ENCODE measurements at places on chromosomes 1 and 21.

GRCh38 chr21:45498646-45499000 is 43.6 kb downstream of the SLC19A1 start:
- no peak for DNase-seq

- no peak for DNase-seq
These were observed 79.3 kb upstream of the ETV3 start for GRCh38 chr1:157217486-157217885.

GRCh38 chr1:92362970-92363369 is 64.1 kb downstream of the RPAP2 start:
- no peak for DNase-seq

DNA sequence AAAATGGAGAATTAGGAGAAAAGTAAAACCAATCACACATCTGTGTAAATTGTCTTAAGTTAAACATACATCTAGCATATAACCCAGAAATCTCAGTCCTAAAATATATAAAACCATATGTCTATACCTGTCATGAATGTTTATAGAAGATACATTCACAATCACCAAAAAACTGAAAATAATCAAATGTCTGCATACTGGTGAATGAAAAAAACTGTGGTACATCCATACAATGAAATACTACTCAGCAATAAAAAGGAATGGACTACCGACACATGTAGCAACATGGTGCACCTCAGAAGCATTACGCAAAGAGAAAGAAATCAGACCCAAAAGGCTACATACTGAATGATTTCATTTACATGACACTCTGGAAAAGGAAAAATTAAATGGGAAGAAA is 47.7 kb upstream of the SEC16B start:
- no peak for DNase-seq

DNA sequence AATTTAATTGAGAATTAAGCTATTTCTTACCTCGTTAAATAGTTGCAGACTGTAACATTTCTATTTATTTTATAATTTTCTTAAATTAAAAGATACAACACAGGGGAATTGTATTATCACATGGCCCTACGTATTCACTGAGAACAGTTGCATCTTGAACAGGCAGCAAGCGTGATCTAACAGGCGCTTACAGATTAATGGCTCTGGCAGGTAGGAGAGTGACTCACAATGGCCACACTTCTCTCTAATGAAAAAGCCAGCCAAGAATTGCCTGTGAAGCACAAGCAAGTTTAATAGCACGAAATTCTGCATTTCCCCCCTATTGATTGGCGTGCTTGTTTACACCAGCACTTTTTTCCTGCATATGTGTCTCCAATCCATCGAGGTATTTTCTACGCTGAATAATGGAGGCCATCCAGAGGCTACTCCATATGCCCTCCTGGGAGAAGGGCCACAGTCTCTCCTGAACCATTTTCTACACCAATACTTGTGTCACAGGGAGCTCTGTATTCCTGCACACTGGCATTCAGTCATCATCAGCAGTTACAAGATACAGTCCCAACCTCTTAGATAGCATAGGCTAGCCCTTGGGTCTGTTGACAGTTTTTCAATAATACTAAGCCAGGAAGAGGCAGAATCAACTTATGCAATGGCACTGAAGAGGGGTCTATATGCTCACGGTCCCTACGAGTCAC is 150.6 kb upstream of the PLD5 start:
- no peak for DNase-seq

DNA sequence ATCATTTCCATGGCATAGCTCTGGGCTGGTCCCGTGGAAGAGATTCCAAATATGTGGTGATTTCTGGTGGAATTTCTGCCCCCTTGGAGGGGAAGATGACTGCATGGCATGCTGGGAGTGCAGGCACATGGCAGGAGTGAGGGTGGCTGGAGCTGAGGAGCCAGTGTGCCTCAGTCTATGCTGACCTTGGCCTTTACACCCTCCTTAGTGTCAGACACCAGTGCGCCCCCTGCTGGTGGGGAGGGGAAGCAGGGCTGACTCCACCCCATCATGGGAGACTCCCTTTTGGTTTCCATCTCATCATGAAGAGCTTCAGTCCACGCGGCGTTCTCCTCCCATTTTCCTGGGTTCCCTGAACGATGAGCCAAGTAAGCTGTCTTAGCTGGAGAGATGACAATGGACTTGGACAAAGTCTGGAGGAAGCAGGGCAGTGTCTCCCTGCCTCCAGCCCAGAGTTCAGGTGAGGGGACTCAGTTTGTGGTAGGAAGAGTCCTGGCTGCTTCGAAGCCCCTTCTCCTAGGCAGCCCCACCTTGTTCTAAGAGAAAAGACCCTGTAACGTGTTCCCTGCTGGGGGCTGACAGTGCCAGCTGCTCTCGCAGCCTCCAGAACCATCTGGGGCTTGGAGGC is 10.3 kb downstream of the ALX3 start:
- peak; percentile 36 for DNase-seq

DNA sequence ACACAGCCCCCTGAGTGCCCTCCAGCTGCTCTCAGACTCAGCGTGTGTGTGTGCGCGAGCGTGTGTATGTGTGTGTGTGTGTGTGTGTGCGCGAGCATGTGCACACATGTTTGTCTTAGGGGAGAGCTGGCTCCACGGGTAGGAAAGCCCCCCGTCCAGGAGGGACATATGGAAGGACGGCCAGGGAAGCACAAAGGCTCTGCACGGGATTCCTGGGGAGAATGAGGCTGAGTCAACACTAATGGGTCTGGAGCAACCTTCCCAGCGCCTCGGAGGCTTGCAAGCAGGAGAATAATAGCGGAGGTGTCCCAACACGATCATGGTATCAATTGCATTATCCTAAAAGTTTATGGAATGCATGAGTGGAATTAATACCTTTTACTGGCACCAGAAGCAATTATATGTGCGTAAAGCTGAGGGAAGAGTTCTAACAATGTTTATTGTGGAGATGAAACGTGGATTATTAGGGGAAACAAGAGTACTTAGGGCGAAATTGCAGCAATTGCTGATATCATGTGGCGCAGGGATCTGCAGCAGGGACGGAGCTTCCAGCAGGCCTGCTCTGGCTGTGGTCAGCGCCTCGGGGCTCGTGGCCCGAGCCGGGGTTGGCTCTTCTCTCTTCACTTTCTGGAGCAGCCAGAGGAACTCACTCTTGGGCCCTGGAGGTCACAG is 40.3 kb upstream of the CCDC27 start:
- DNase-seq, result no peak

GRCh38 chr1:198364471-198364870 is 176.0 kb downstream of the ATP6V1G3 start:
- no peak for DNase-seq

- DNase-seq, result no peak
These were observed 138.4 kb downstream of the RHOU start for GRCh38 chr1:228873709-228874108.

GRCh38 chr1:64550946-64551605 is 81.1 kb downstream of the CACHD1 start:
- no peak for DNase-seq

DNA sequence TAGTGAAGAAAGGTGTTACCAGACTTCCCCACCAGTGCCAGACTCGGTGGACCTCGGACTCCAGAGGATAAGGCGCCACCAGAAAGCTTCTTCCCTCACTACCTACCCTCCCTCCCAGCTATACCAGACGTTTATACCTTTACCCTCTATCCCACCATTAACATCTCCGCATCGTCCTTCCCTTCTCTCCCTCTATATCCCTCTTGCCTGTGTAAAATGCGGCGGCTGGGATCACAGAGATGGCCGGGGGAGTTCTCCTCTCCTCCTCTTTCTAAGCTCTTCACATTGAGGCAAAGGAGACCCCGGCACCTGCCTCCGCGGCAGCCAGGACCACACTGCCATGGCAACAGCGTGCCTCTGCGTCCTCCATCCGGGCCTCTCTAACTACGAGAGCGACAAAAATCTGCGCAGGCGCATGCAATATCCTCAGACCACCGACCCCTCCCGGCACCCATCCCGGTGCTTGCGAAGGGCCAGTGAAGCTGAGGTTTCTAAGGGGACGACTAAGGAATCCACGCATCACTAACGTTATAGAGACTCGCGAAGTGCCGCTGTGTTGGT is at the start of gene CCDC181:
TSS of gene CCDC181 (minus strand) at position 394 of the 561 bp plus-strand sequence. CDS start 2,547 bp downstream, outside the sequence.
- DNase-seq, result peak; percentile 11

DNA sequence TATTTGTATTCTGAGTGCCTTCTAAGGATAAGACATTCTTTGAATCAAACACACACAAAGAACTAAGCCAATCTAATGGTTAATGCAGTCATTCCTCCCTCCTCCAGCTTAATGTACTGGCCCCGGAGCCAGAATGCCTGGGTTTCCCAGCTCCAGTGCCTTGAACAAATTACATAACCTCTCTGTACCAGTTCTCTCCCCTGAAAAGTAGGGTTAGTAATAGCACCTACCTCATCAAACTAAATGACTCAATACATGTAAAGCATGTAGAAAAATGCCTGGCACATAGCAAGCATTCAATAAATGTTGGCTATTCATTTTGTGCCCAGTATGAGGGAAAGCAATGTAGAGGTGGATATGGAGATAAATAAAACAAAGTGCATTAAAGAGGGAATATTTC is 14.0 kb downstream of the C1orf52 start:
- DNase-seq, result no peak

DNA sequence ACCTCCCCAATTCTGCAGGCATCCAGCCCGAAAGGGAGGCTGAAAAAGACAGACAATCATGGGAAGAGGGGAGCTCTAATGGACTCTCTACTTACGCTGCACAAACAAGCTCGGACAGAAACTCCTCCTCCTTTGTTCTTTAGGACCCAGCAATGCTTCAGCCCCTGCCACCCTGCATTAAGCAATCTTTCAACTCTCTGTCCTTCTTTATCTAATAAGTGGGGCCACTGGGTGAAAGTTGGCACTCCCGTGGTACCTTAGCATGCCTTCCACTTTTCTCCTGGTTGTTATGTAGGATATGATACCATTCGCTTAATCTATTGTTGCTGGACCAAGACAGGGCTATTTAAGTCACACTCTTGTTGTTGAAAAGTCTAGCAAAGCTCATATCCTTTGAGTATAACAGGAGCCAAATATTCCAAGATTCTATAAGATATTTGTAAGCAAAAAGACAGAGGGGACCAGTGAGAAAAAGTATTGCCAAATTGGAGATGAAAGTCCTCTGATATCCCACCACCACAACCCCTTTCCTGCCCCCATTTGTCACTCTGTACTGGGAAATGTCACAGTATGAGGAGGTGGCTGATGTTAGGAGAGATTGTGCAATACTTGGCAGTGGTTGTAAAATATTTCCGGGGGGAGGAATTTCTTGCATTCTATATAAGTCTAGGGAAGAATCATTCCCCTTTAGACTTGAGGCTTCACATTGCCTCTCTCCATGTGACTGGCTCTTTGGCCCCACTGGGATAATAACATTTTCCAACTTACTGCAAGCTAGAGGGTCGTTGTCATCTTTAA is 137.3 kb upstream of the GJB5 start:
- no peak for DNase-seq

DNA sequence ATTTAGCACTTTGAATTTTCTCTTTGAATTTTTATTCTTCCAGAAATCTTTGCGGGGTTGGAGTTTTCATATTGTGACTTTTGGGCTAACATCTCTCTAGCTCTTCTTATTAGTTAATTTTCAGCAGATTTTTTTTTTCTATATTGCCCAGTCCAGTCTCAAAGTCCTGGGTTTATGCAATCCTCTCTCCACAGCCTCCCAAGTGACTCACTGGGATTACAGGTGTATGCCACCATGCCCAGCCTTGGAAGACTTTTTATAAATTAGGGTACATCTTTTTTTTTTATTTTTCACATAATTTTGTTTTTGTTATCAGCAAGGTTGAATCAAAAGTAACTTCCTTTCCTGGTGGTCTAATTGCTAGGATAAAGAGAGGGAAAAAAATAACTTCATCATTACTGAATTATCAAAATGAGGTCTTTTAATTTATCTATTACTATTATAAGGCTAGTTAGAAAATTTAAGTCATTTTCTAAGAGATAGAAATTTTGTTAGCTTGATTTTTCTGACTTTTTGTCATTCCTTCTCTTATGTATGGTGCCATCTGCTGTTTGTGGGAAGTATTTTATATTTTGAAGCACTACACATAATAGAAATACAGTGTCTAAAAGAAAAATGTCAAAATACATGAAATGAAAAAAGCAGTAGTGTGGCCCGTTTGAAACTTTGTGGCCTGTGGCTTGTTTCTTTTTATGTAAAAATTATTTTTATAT is 273.4 kb upstream of the CACYBP start:
- no peak for DNase-seq

GRCh38 chr1:32014199-32014947 is 705 bp downstream of the KHDRBS1 start:
- no peak for DNase-seq

DNA sequence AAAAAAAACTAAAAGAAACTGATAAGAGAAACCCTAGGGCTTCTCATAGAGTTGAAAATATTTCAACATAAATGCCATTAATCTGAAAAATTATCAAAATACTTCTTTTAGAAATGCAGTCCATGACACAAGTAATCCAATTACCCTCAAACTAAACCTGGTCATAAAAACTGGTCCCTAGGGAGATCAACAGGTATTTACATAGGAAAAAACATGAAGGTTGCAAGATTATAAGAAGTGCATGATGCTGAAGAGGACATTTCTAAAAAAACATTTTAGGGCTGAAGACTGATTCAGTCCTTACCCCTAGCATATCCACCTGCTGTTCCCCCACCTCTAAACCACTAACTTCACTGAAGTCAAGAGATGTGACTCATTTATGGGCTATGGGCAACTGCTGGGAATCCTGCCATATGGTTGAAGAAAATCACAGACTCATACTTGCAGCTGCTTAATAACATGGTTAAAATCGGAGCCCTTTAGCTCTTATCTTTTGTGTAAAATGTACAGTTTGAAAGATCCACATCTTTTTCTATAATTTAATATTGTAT is 131.0 kb upstream of the RUNX1 start:
- DNase-seq, result no peak
